ENCODE measurements at places on chromosomes 12 and 14.

- no peak for DNase-seq
These were observed 148.4 kb upstream of the SYT10 start for GRCh38 chr12:33587784-33588712.

DNA sequence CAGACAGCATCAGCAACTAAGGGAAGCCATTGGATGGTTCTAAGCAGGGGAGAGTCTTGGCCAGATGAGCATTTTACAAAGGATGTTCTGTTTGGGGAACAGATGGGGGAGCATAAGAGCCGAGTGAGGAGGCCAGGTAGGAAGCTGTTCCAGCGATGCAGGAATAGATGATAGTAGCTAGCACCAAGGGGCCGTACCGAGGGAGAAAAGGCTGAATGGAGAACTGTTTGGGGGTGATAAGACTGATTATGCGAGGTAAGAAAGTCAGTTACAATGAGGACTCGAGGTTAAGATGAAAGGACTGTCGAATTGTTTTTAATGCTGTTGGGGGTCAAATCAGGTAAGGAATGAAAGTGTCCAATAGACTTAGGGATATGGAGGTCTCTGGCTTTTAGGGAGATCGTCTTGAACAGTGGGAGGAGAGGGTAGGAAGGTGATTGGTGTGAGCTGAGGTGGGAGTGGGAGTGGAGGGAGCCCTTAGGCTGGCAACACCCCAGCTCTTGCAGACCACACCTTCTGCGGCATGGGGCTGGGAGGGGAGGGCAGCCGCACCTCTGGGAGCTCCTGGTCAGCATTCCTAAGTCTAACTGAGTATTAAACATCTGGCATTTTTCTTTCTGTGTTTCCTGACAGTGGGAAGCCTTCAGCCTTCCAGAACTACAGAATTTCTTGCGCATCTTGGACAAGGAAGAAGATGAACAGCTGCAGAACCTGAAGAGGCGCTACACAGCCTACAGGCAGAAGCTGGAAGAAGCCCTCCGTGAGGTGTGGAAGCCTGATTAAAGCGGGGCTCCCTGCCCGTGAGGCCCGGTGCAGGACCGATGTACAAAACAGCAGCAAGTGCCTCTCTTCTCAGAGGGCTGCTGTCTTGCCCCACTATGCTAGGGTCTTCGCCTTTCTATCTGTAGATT lies 64.8 kb downstream of the GNS start:
- no peak for DNase-seq

DNA sequence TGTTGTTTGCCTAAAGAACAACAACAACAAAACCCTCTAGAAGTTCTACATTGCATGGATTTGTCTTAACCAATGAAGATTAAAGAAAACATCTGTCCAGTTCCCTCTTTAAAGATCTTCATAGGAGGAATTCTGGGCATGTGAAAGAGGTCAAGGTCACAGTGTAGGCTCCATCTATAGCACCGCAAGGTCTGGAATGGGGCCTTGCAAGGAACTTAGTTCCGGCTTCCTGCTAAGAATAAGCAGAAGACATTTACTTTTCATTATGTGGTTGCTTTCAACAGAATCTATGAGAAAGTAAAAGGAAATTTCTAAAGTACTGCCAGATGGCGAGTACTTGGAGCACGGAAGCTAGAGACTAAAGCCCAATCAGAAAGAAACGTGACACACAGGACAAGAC lies 57.2 kb upstream of the GNPNAT1 start:
- no peak for DNase-seq

GRCh38 chr14:58746701-58747100 lies 108.9 kb downstream of the DACT1 start:
- DNase-seq, result no peak

GRCh38 chr14:64465831-64466554 lies 694 bp downstream of the AKAP5 start:
- no peak for DNase-seq

- DNase-seq, result no peak
These were observed 216.2 kb downstream of the BCL11B start for GRCh38 chr14:99055816-99056215.

GRCh38 chr14:91339671-91340369 lies 77.8 kb downstream of the CCDC88C start:
- DNase-seq, result no peak

- DNase-seq, result no peak
These were observed 18.1 kb downstream of the CDKN1B start for GRCh38 chr12:12735301-12735700.

- no peak for DNase-seq
These were observed 48.0 kb downstream of the CD163L1 start for GRCh38 chr12:7395950-7396349.

GRCh38 chr14:23561873-23562821 lies 5.4 kb downstream of the AP1G2 start:
- no peak for DNase-seq

GRCh38 chr12:38904537-38905479 lies 583 bp downstream of the CPNE8 start:
- DNase-seq, result no peak

DNA sequence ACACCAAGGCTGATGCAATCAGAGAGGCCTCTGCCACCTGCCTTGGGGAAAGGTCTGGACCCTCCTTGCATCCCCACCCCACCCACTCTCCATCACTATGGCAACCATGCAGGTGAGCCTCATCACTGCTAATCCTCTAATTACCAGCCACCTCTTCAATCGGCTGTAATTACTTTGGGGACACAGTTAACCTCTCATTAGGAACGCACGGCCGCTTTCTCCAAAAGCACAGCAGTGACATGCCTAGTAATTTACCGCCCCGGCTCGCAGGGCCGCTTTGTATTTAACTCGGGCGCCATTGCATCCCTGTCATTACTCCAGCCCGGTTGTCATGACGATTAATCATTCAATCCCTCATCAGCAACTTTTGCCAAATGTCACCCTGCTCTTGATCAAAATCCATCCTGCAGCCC lies 36.3 kb upstream of the FAM222A start:
- DNase-seq, result no peak

DNA sequence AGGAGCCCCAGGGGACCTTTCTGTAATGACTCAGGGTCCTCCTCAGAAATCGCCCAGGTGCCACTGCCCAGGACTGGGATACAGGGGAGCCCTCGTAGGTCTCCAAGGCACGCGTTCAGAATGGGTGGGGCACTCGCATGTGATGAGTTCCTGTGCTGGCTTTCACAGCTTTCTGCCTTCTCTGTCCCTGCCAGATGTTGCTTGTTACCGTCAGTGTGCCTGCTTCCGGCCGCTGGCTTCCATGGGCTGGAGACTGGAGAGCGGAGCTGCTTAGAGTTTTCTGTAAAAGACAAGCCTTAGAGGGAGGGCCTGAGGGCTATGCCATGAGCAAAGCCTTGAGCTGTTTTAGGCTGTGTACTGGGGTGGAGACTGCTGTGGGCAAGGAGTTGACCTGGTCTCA lies 75.0 kb upstream of the SLC24A4 start:
- no peak for DNase-seq

DNA sequence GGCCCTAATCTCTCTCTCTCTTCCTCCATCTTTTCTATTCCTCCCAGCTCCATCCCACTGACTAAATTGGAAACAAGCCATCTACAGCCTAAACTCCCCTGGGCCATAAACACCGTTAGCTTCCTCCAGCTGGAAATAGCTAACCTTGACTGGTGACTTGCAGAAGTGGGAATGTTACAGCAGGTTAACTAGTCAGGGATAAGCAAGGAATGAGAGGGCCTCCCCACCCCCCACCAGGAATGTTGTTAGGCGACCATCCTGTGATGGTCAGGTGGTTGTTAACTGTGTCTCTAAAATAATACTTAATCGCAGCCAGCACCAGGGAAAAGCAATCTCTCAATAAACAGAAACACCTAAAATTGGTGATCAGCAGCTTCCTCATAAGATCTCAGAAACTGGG lies 40.8 kb downstream of the MIS18BP1 start:
- DNase-seq, result no peak
